ENCODE measurements at places on chromosomes 12 and 14.

- DNase-seq, result no peak
Measured at GRCh38 chr14:103361867-103362266, 23.3 kb upstream of the MARK3 start.

- no peak for DNase-seq
Measured at GRCh38 chr14:89504602-89505313, 87.7 kb upstream of the FOXN3 start.

DNA sequence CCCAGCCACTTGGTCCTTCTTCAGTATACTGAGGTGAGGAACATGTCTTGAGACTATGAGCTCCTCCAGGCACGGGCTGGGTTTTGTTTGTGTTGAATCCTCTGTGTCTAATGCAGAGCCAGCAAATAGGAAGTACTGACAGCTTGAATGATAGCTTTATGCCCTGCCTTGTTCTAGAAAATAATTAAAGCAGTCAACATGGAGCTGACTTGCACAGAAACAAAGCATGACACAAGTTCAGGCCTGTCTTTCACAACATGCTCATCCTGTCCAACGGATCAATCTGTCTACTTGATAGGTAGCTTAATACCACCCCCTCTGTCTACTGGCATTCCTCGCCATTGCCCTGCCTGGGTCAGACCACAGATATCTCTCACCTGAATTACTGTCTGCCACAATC lies 140.9 kb downstream of the ESRRB start:
- no peak for DNase-seq

GRCh38 chr12:68428724-68429501 lies 96.8 kb upstream of the MDM1 start:
- no peak for DNase-seq

DNA sequence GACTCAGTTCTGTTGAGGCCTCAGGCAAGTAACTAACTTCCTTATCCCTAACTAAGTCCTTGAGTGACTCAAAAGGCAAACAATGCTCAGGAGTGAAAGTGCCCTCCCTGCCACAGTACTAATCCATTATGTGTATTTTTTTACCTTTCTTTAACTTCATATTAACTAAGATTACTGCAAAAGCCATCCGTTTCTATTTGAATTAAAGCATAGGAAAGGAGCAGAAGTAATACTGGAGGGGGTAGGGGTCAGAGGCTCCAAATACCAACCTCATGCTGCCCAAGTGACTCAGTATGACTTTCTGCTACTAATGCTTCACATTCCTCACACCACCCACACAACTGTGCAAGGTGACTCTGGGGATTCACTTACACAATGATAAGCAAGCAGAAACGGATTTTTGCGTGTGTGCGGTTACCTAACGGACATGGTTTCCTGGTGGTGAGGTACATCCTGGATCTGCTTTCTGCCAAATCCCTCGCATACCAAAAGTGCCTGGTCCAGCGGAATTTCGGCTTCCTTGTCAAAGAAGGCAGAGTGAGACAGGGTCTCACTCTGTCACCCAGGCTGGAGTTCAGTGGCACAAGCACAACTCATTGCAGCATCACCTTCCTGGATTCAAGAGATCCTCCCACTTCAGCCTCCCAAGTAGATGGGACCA lies 25.1 kb downstream of the MOK start:
- DNase-seq, result no peak

DNA sequence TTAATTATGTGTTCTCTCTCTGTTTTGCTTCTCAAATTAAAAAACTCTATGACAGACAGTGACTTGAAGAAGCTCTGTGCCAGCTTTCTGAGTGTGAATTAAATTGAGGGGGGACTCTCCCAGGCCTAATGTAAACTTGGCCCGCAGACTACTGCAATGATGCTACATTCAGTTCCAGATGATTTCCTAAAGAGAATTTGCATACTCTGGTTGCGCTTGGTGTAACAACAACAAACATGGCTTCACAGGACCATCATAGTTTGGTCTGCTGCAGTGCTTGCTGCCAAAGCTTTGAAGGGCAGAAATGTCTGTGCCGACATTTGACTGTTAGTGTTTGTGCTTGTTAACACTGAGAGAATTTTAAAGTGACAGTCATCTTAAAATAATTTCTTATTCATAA lies 25.0 kb downstream of the CFAP54 start:
- no peak for DNase-seq

Measured in tibial nerve (tissue), 4 donors.